ENCODE measurements at places on chromosomes 6 and 20.

DNA sequence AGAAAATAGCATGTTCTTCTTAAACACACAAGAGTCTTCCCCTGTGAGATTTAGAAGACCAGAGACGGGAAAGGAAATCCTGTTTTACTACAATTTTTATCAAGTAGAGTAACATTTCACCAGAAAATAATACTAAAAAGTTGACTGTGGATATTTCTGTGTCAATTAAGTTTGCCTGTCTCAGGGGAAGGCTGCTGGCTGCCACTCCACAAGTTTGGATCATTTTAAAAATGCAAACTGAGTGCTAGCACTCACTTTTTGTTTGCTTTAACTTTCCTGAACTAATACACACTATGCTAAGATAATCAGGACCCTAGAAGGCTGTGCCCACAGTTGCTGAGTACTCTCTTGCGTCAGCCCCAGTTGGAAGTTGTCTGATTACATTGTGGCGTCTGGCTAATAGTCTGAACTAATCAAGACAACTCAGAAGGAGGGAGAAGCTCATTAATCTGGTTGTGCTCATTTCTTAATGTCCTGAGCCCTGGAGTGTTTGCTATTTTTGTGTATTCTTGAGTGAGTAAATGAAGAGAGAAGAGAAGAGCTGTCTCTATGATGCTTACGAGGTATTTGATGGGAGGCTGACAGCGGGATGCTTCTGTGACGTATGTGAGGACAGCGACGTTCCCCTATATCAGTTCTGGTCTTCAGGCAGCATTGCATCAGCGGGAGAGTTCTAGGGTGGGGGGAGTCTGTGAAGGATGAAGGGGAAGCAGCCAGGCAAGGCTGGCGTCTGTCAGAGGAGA is 664.2 kb downstream of the QKI start:
- DNase-seq = peak; percentile 42

DNA sequence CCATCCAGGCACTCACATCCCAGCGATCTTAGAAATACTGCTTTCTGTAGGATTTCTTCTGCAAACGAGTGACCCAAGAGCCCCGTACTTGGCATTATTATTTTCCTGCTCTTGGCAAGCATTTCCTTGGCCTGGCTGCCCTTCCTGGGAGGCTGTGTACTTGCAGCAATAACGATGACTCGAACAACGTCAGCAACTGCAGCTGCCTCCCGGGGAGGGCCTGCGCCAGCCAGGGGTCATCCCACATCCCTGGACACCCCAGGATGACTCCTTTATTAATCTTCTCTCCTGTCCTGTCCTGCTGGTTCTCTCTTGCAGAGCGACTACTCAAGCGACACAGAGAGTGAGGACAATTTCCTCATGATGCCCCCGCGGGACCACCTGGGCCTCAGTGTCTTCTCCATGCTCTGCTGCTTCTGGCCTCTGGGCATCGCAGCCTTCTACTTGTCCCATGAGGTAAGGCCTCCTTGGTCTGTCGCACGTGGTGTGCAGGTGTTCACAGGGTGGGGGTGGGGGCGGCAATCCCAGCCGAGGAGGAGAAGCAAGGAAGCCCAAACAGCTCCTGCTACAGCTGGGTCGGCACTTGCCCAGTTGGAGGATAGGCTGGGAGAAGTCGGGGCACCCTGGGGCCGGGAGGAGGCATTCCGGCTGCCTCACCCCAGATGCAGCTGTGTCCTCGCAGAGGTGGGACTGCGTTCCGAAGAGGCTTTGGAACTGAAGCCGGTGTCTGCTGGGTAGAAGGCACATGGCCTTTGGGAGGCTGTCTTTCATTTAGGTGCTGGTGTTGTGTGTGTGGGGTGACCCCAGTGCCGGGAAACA is 115.3 kb downstream of the SYNDIG1 start:
- DNase-seq = no peak

DNA sequence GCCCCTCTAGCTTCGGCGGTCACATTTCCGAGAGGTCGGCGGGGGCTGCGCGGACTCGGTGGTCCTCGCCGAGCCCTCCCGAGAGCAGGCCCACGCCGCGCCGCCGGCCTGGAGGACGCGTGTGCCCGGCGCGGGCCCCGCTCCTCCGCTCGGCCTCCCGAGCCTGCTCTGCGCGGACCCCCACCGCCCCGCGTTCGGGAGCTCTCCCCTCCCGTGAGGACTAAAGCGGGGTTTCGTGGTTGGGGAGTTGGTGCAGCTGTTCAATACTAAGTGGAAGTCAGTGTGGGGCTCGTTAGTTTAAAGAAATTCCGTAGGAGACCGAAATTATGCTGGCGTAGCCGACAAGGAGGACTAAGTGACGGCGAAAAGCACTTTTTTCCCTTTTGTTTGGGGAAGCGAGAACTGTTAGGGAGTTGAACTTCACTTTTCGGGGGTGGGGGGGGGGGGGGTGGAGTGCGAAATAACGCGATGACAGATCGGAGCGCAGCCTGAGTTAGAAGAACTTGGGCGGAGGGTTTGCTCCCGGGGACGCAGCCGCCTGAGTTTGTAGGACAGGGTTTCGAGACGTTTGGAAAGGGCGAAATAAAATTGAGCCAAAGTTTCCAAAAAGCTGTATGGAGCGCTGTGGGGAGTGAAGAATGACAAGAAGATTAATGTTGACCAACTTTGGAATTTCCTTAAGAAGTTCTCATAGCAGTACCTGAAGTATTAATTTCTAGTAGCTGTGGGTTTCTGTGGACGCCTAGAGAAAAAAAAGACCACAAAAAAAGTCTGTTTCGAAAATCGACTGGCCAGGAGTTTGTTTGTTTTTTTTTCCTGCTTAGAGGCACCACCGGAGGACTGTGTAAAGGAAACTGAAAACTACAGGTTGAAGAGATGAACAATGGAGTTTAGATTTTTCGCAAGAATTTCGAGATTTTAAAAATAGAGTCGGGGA is 1.4 kb downstream of the QKI start:
- DNase-seq = no peak

DNA sequence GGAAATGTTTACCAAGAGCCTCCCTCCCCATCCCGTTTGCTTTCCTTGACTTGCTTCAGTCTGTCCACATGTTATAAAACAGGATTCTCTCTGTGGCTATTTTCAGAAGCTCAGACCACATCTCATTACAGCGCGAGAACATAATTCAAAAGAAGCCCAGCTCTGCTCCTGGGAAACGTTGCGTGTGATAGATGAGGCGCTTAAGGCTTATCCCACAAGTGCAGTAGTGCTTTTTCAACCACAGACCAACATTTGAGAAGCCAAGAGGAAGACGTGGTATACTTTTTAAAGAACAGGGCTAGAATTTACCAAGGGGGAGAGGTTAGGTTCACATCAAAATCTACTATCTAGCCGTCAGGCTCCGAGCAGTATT is 239.5 kb downstream of the SLC24A3 start:
- no peak for DNase-seq

DNA sequence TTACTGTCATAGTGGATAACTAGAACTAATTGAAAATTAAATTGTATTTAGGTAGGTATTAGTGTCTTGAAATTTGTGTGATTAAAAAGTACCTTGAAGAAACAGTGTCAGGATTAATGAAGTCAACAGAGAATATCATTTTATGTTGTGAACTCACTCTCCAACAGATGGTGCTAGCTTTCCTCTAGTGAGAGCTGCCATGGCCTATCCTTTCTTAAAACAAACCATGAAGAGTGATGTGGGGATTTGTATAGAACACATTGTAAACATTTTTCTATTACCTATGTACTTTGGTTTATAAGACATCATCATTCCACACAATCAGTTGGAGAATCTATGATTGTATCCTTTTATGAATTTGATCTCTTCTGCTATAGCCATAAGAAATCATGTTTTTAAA is 4.8 kb upstream of the SRSF12 start:
- no peak for DNase-seq

DNA sequence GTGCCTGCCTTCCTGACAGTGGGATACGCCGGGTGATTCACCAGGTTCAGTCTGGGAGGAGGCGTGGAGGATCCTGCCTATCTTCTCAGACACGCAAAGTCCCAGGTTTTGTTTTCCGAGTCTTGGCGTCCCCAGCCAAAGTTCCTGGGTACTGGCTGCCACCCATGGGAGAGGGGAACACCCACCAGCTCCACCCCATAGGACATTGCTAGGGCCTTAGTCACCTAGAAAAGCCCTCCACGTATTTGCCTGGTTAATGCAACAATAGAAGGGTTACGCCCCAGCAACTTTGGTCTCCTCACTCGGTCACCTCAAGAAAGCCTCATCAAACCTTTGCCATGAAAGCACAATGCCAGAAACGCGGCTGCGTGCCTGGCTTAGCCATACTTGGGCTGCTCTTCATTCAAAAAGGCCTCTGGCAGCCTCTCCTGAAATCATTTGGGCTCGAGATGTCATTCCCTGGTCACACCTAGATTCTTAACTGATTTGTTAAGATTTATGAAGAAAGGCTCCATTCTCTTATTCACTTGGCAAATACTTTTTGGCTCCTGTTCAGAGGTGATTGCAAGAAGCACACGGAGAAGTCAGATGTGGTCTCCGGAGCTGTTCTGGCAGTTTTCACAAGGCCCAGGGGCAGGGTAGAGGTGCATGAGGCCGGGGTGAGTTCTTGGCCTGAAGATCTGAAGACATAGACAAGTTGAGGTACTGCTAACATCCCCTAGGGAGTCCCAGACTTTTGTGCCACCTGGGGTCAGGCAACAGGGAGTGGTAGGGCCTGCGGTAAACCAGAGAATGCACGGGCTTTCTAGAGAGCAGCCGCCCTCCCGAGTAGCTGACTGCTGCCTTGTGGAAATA is 35.5 kb upstream of the ZNF133 start:
- DNase-seq = no peak

GRCh38 chr6:163641706-163642105 is 227.2 kb downstream of the QKI start:
- no peak for DNase-seq

GRCh38 chr20:63652192-63652980 is 838 bp downstream of the STMN3 start:
- DNase-seq = peak; percentile 61

- no peak for DNase-seq
These were observed 63.2 kb downstream of the TRIM27 start for GRCh38 chr6:28860581-28860980.

DNA sequence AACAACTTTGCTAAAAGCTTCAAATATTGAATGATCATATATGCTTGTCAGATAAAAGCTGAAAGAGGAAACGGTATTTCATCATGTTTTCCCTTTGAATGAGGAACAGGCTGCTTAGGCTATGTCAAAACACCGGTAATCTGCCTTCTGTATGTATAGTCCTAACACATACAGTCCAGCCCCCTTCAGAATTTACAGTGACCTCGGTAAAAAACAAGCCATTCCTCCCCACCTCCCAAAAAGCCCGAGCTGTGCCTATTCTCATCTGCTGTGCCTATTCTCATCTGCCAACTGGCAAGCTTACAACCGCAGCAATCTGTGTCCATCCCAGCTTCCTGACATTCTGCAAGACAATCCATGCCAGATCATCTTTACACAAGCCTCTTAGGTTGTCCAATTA is 26.8 kb upstream of the UBE2J1 start:
- DNase-seq = no peak

DNA sequence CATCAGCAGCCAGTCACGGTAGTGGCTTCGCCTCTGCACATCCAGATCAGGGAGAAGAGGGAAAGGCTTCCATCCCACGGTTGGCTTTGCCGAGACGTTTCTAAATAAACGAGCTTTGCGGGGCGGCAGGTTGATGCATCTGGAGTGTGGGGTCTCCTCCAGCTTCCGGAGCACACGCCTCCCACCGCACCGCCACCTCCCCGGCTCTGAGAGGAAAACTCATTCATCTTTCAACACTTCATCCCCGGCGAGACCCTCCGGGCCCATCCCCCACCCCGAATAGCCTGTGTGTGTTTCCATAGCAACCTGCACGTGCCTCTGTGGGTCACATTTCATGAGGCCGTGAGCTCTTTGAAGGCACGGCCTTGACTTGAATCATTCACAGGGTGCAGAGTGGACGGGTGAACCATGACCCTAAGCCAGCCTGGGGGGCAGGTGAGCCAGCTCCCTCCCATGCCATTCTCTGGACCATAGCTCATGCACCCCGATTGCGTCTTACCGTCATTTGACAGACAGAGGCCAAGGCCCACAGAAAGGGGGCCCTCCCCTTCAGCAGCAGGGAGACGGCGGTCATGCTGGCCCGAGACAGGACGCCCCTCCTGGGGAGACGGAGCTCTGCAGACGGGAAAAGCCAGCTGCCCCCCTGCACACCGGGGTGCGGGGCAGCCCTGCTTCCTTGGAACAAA is 16.2 kb upstream of the CHRNA4 start:
- DNase-seq = no peak

DNA sequence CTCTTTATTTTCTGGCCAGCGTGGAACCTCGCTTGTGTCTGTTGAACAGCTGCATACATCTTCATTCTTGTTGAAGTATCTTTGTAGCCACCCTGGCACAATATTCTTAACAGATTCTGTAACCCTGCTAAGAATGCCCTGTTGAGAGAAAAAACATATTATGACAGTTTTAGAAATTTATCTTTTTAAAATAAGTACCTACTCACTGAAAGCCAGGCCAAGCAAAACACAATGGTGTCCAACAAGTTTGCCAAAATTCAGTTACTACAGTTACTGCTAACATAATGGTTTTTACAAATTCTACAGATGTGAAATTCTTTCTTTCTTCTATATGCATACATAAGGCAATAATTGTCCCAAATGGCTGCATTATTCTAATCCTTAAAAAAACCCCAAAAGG is 18.2 kb downstream of the NUP153 start:
- no peak for DNase-seq

GRCh38 chr6:68575765-68576439 is 59.2 kb upstream of the ADGRB3 start:
- DNase-seq = no peak

- DNase-seq = peak; percentile 56
These were observed 7.7 kb upstream of the KLHL31 start for GRCh38 chr6:53673162-53673727.

- no peak for DNase-seq
These were observed 29.1 kb upstream of the CLDN20 start for GRCh38 chr6:155234687-155235086.

GRCh38 chr6:34597605-34598353 is 41.6 kb upstream of the SPDEF start:
- no peak for DNase-seq

DNA sequence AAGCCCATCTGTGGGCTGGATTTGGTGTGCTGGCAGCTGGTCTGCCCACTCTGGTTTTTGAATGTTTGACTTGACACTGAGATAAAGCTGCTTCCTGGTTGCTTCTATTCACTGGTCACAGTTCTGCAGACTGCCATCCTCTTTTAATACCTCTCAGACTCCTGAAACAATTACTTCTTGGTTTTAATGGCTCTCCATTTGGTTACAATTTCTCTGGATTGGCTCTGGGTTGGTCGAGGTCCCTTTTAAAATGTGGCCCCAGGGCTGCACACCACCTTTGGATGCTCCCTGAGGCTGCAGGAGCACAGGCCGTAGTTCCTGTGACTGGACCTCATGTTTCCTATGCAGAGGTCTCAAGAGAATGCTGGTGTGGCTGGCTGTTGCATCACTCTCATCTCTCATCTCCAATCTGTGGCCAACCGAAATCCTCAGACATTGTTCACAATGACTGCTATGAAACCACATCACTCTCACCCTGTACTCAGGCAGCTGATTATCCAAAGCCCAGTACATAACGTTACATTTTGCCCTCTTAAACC is 98.5 kb downstream of the INSM1 start:
- DNase-seq = no peak

- DNase-seq = peak; percentile 81
These were observed 7.8 kb downstream of the ADTRP start for GRCh38 chr6:11770546-11771466.

GRCh38 chr6:128131566-128131965 is 230.7 kb upstream of the THEMIS start:
- DNase-seq = no peak
